ENCODE measurements at places on chromosomes 3 and 15.

DNA sequence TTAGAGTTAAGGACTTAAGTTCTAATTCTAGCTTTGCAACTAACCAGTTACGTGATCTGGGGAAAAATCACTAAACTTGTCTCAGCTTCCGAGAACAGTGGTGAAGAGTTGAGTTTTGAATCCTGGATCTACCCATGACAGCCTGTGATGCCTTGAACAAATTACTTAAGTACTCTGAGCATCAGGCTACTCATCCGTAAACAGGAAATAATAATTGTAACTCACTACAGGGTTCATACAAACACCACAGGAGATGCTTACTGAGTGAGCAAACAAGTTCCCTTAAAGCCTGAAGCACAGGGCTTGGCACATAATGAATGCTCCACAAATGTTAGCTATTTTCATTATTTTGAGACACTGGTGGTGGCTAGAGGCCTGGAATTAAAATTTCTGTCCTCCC is 158.8 kb downstream of the ERC2 start:
- no peak for DNase-seq

DNA sequence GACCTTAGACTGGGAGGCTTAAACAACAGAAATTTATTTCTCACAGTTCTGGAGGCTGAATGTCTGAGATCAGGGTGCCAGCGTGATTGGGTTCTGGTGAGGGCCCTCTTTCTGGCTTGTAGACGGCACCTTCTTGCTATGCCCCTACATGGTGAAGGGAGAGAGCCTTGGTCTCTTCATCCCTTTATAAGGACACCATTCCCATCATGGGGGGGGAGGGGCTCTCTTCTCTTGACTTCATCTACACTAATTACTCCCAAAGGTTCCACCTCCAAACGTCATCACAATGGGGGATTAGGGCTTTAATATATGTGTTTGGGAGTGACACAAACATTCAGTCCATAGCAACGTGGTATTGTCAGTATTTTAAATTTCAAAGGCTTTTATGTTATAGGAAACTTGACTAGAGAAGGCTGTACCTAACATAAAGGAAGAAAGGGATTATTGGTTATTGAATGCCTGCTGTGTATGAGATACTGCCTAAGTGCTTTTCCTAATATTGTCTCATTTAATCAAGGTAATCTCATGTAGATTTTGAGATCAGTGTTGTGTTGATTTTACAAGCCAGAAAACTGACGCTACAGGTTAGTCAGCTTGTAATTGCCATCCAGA is 20.9 kb downstream of the SYN2 start:
- DNase-seq, result no peak

DNA sequence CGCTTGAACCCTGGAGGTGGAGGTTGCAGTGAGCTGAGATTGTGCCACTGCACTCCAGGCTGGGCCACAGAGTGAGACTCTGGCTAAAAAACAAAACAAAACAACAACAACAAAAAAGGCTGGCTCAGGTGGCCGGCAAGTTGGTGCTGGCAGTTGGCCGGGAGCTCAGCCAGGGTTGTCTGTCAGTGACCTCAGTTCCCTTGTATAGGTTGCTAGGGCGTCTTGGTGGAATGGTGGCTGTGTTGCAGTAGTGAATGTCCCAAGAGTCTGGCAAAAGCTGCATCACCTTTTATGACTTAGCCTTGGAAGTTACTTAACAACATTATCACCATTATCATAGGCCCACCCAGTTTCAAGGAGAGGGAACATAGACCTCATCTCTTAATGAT is 40.6 kb downstream of the ASB7 start:
- DNase-seq, result no peak

- DNase-seq, result no peak
These were observed 36.0 kb downstream of the TSPAN3 start for GRCh38 chr15:77034695-77035489.

- no peak for DNase-seq
These were observed 14.8 kb downstream of the CLK3 start for GRCh38 chr15:74630284-74631086.

Data from NCI-H510A (cell line).